ENCODE measurements at places on chromosomes 4 and X.

- no peak for DNase-seq
Observed at GRCh38 chr4:14083150-14083549, 455.6 kb upstream of the BOD1L1 start.

DNA sequence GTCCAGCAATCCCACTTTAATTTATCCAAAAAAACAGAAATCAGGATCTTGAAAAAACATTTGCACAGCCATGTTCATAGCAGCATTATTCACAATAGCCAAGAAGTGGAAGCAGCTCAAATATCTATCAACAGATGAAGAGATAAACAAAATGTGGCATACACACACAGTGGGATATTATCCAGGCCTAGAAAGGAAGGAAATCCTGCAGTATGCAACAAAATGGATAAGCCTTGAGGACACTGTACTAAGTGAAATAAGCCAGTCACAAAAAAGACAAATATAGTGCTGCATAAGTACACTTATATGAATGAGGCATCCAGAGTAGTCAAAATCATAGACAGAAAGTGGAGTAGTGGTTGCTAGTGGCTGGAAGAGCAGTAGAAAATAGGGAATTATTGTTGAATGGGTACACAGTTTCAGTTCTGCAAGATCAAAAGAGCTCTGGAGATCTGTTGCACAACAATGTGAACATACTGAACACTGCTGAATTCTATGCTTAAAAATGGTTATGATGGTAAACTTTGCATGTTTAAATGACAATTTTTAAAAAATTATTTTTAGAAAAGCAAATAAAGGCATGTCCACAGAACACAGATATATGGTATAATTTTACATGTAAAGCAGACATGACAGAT lies 25.6 kb downstream of the CHM start:
- DNase-seq: no peak

DNA sequence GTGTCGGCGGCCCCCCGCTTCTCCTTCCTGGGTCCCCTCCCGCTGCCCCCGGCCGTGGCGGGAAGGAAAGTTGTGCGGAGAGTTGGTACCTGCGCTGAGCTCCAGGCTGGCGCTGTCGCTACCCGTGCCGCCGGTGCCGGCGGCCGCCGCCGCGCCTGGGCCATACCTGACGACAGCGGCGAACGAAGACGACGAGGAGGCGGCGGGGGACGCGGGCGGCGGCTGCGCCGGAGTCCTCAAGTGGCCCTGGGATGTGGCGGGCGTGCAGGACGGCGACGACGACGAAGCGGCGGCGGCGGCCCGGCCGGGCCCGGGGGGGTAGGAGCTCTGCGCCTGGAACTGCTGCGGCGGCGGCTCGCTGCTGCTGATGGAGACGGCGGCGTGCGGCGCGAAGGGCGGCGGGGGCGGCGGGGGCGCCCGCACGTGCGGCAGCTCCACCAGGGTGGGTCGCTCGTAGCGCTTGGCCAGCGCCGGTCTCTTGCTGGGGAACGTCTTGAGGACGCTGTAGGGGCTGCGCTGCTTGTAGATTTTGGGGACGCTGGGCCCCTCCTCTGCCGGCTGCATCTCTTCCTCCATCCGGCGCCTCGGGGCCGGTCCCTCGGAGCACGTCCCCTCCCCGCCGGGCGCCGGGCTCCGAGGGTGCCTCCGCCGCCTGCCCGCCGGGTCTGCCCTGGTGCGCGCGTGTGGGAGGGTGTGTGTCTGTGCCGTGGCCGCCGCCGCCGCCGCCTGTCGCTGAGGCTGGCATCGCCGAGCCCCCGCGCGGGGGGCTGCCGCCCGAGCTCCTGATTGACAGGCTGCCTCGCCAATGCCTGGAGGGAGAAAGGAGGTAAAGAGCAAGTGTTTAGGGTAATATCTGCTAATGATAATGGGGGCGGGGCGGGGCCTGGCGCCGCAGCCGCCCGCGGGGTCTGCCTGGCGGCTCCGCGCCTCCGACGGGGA lies 618 bp downstream of the BEND4 start:
- DNase-seq: no peak

GRCh38 chr4:158314756-158315487 lies 104.6 kb downstream of the TMEM144 start:
- DNase-seq: no peak

DNA sequence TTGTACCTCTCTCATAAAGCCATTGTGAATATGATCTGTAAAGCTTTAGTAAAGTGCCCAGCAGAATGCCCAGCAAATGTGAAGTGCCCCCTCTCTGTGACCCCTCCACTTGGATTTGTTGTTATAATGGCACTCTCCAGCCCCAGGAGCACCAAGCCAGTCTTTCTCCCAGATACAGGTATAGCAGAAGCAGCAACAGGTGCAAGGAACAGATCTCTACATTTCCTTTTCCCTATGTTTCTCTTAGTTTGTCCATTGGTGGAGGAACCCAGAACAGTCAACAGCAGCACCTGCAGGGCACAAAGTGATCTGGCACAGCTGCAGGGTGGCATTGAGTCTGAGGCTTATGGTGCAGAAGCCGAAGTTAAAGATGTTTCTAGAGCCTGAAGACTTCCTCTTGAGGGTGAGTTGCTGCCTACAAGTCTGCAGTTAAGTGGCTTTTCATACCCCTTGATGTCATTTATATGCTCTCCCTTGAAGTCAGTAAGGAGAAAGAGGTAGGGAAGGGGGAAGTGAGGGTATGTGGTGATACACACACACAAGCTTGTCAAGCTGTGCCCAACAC lies 16.1 kb upstream of the CXCL3 start:
- DNase-seq: no peak

- no peak for DNase-seq
Observed at GRCh38 chr4:158873795-158874401, 105.1 kb downstream of the FNIP2 start.

- DNase-seq: no peak
Observed at GRCh38 chrX:703866-704265, 73.3 kb downstream of the SHOX start.

DNA sequence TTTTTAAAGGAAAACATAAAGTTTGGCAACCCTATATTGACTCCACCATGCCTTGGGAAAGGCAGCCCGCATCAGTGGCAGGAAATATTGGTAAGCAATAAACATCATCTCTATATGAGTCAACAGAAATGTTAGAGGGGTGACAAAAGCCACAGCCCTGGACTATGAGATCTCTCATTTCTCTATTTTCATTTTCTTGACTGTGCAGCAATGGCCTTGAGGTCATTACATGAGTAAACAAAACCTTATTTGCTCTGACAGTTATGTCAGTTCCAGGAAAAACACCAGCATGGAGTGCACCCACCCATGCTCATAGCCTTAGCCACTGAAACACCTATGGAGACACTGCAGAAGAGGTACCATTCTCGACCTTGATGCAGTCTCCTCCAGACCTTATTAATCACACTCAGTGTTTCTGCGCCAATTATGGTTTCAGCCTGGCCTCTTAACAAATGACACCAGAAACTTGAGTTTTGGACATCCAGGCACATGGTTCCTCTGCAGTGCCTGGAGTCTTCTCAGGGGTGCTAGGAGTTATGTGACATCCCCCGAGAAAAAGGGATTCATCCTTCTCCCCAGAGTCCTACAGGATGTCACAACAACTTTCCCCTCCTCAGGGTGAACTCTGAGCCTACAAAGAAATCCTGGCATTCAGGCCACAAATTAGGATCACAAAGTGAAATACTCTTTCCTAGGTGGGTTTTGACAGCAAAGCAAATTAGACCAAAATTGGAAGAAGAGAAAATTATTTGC lies 16.0 kb upstream of the HPGD start:
- DNase-seq: no peak

- DNase-seq: no peak
Observed at GRCh38 chr4:1839282-1839681, 16.7 kb downstream of the LETM1 start.

DNA sequence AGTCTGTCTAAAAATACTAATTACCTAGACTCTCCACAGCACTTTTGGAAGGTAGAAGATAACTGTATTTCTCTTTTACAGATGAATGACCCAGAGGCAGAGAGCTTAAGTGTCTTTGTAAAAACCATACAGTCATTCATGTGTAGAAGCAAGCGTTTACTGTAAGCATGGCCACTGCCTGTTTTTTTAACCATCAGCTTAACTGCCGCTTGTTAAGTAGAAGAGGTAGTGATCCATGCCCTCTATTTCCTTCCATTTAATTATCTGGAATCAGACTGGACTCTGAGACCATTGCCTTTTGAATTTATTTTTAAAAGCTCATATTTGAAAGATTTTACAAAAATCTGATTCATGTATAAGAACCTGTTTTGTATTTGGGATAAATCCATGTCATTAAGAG lies 111.2 kb upstream of the TECRL start:
- no peak for DNase-seq

DNA sequence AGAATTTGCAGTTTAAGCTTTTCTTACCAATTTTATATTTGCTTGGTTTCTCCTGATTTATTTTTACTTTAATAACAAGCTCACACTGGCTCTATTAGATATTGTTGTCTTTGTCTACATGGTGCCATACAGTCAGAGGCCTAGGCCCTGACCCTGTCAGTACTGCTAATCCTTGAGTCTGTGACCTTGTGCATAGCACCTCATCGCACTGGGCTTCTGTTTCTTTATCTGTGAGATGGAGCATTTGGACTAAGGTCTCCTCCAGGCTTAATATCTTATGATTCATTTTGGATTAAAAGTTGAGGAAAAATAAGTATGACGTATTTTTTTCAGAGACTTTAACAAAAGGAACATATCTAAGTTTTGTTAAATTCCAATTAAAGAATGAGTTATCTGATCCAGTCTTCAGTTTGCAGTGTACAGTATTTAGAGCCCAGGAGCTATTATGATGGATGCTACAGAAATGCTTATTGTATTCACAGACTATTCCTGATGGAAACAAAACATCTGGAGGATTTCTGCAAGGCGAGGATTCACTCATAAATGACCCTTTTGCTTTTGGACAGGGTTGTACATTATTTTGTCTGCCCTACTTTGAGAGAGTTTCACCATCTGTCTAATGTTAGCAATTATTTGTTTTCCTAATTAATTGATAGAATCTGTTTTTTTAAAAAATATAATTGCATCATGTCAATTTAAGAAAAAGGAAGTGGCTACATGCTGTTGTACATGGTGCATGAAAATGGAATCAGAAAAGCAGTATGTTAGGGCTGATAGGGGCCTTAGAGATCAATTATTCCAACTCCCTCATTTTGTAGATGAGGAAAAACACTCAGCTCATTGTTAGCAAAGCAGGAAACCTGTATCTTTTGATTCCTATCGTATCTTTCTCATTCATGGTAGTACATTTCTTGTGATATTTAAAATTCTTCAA lies 203.6 kb downstream of the BANK1 start:
- DNase-seq: no peak

GRCh38 chr4:19880206-19880605 lies 371.5 kb upstream of the SLIT2 start:
- DNase-seq: no peak

DNA sequence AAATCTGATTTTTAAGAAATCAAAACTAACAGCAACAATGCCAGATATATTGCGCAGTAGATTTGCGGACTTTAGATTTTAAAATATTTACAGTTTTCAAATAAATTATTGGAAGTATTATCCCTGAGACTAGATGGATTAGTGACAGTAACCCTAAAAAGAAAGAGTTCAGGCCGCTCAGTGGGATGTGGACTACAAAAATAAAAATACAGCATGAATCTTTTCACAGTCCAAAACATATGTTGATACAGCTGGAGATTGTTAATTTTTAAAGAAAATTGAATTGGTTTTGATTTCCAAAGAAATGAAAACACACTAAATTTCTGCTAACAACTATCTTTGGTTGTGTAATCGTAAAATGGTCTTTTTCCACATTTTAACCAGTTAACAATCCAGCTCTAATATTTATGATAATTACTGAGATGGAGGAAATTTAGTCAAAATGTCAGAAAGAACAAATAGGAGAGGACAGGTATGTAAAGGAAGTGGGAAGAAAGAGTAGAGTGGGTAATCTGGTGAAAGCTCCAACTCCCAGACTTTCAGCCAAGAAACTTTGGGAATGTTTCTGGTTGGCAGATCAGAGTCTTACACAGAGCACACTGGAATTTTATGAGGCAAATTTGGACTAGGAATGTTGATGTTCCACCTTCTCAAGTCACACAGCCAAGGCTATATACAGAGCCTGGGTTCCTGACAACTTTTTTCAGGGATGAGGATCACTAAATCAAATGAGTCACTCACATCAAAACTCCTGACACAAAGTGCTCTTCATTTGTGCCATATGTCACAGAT lies 15.1 kb downstream of the C4orf36 start:
- DNase-seq: no peak

DNA sequence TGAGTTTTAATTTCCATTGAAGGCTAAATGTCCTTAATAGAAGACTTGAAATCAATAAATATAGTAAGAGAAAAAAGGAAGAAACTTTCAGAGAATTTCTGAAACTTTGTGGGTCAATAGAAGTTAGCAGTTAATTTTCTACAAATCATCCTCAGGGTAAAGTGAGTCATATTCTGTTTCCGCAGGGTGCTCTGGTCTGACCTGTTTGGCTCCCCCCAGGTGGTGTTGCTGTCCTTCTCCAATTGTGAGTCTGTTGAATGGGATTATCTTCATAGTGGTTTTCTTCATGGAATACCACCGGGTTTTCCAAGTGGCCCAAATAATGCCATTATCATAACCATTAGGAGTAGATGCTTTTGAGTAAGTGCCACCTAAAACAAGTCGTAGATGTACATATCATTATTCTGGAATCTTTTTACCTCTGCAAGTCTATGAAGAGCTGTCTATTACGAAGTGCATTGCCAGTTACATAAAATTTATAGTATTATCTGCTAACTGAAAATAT lies 7.7 kb downstream of the FGG start:
- no peak for DNase-seq

- no peak for DNase-seq
Observed at GRCh38 chr4:148071009-148071408, 339.1 kb downstream of the ARHGAP10 start.

GRCh38 chr4:21949073-21949457 lies 493 bp upstream of the KCNIP4 start:
- DNase-seq: no peak

GRCh38 chrX:150536455-150537116 lies 31.8 kb upstream of the MTM1 start:
- no peak for DNase-seq
